ENCODE measurements at places on chromosomes 3 and 15. TPM values are rescaled to one million over a fixed set of nuclear protein-coding genes. Genes with fewer than 3 reads are reported as not detected.
A peak's percentile ranks its signal among the peaks of the same experiment; 100 is the strongest.

The CDC25A gene
- 3.7 TPM for total RNA-seq

DNA sequence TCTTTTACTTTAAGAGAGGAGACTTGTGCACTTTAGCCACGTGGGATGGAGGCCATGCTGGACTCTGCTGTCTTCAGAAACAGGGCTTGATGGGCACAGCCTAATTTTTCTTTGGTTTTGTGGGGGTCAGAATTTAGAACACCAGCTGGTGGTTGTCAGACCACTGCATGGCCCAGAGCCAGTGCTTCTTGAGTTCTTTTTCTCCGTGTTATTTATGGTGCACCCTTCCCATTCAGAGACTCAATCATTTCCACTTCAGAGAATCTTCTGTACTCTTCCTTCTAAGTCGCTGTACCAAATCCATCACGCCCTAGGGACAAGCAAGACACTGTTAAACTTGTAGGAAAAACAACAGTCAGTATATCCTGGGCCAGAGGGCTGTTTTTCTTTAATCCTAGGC, 20.1 kb downstream of the PRR23A start:
- no peak for DNase-seq

- no peak for DNase-seq
Measured at GRCh38 chr3:177753451-177754155, 556.3 kb upstream of the TBL1XR1 start.

The LRRC34 gene
- 14.7 TPM for total RNA-seq

The A4GNT gene
- not detected for total RNA-seq

- DNase-seq, result no peak
Measured at GRCh38 chr3:63251499-63251898, 26.6 kb upstream of the SYNPR start.

- DNase-seq, result no peak
Measured at GRCh38 chr15:80171787-80172186, 19.0 kb downstream of the FAH start.

DNA sequence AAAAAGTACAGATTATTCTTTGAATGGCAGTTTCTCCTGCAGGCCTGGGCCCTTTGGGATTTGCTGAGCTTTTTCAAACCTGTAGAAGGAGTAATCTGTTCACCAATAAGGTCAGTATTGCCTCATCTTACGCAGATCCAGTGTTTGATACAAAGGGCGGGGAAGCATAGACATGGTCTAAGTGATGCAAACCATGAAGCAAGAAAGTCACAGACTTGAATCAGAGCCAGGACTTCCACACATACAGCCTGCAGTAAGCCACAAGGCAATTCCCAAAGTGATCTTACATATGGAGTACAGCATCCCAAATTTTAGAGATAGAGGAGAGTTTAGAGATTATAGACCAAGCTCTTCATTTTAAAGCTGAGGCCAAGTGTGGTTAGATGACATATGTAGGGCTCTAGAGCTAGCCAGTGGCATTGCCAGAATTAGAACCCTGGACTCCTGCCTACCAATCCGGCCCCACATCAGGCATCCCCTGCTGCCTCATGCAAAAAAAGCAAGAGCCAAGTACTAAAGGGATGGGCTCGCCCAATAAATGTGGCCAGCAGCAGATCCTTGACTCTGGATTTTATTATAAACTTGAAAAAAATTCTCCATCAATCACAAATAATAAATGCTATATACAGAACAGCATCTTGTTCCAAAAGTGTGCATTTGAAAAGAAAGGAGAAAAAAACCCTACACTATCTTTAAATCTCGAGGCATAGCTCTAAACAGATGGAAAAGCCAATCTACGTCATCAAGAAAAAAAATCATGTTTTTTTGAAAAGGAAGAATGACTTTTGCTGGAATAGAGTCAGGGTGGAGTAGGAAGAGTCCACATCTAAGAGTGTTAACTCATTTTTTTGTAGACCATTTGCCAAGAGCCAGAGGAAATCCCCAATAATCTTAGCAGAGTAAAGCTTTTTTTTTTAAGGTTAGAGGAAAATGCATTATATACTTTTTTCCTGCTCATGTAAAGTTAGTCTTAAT, 24.0 kb downstream of the ABI3BP start:
- DNase-seq, result no peak

The EPHB3 gene
- total RNA-seq, result 28.0 TPM

DNA sequence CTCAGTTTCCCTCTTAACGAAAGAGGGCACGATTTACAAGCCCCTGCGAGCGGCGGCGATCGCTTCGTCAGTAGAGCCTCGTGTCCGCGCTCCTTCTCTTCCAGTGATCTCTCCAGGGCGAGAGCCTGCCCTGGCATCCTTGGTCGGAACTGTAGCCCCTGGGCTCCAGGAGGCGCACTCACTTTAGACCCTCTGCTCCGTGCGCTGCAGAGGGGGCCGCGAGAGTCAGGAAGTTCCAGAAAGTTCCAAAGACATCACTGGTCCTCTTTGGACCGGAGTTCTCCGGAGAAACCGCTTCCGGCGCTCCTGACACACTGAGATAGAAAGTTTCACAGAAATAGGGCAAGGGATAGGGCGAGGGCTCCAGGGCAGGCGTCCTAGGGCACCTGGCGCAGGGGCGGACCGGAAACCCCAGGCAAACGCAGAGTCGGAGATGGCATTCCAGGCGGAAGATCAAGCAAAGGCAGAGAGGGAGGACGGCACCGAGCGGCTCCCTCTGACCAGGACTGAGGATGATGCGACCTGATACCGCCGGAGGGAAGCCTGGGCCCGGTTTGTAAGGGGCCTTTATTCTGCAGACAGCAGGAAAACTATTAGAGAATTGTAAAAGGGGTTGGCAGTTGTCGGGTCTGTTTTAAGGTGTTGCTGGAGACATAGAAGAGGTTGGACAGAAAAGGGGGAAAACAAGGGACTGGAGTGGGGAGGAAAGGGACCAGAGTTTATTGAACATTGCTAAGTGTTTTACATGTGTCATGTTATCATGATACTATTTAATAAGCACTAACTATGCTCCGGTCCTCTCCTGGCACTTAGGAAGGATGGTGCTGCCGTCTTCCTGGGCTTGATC, 1.3 kb upstream of the CPEB1 start:
- no peak for DNase-seq

DNA sequence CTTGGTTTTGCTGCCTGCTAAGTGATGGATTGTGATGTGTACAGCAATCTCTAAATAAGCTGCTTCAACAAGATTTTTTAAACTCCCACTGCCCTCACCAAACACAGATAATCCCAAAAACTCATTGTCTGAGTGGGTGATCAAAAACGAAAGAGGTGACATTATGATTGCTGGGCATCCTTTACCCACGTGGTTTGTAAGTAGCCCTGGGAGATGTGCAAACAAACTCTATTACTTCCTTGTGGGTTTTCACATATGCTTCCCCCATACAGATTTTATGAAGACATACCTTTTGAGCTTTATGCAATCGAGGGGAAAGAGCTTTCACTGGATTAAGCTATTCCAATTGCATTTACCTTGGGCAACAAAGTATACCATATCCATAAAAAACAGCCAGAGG, 1000.4 kb downstream of the FHIT start:
- no peak for DNase-seq

DNA sequence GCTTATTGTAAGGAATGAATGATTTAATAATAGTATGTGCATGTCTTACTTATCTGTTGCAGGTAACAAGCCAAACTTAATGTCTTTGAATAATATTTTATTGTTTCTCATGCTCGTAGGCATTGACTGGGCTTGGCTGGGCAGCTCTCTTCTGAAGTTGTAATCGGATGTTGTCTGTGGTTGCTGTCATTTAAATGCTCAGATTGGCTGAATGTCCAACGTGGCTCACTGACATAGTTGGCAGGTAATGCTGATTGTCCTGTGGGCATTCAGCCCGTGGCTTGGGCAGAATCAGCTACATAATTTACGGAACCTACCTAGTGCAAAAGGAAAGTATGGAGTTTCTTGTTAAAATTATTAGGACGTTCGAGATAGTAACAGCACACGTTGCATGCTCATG, 297.4 kb upstream of the GBE1 start:
- DNase-seq, result no peak

GRCh38 chr3:49454898-49455681, 15.0 kb upstream of the DAG1 start:
- no peak for DNase-seq

DNA sequence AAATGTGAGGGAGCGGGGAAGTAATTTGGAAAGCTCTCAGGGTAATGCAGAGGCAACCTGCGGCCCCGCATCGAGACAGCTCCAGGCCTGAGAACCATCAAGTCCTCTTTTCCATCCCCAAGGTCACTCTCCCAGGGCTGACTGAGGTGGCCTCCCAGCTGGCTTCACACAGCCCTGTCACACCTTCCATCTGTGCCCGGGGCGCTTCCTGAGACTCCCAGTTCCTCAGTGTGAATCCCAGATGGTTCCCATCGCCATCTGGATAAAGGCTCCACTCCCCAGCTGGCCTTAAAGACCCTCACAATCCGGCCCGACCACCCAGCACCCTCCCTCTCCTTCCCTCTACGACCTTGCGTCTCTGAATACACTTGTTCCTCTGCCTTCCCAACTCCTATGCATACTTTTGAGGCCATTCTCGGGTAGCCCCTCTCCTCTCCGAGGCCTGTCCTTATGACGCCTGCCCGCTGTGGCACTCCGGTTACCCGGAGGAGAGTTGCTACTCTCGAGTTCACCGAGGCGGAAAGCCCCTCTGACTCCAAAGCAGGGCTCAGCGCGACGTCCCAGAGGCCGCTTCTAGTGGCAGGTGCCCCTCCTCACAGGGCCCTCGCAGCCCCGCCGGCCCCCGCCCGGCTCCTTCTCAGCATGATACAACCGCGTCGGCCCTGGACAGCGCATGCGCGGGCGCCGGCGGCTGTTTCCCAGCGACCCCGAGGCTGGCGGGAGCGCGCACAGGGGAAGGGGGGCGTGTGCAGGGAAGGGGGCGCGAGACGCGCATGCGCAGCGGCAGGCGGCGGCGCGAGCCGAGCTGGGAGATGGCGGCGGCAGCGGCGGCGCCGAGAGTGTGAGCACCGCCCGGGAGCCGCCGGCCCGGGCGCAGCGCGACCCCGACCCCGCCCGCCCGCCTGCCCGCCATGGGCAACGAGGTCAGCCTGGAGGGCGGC, at the start of gene BSN:
BSN (plus strand) TSS at position 786 of the 941 bp plus-strand sequence; CDS start at position 912, 126 bp downstream.
- DNase-seq, result peak; percentile 62

- no peak for DNase-seq
Measured at GRCh38 chr3:155805204-155805801, 775 bp downstream of the C3orf33 start.

GRCh38 chr3:69425249-69425648, 39.4 kb upstream of the FRMD4B start:
- DNase-seq, result no peak

DNA sequence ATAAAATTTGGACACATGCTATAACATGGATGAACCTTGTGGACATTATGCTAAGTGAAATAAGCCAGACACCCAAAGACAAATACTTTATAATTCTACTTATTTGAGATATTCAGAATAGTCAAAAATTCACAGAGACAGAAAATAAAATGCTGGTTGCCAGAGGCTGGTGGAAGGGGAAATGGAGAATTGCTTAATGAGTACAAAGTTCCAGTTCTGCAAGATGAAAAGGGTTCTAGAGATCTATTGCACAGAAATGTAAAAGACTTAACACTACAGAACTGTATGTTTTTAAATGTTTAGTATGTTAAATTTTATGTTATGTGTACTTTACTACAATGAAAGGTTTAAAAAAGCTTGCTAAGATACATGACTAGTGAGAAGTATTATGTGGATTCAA, 344.8 kb downstream of the CNTN3 start:
- DNase-seq, result no peak

GRCh38 chr3:122358703-122359032, 24.4 kb downstream of the MIX23 start:
- no peak for DNase-seq

DNA sequence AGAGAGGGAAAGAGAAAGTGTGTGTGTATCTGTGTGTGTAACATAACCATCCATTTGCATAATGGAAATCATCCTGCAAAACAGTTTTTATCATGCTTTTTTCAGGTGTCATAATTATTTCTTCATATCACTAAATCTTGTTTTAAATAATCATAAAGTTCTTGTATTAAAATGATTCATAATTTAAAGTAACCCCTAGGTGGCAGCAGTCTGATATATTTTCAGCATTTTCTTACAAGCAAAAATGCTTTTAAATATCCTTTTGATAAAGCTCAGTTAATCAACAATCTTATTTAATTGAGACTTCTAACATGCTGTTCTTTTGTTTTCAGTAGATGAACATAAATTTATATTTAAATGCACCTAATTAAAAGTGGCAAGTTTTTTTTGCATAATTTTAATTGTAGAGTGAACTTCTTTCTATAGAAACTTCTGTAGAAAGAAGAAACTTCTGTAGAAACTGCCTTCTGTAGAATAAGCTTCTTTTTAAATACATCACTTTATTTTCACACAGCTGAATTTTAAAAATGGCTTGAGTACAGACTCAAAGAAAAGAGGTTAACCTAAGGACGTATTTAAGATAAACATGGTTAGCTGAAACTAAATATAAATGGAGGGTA, 72.5 kb downstream of the OPA1 start:
- peak; percentile 28 for DNase-seq

GRCh38 chr3:56822501-56822900, 20.8 kb upstream of the ARHGEF3 start:
- DNase-seq, result no peak

DNA sequence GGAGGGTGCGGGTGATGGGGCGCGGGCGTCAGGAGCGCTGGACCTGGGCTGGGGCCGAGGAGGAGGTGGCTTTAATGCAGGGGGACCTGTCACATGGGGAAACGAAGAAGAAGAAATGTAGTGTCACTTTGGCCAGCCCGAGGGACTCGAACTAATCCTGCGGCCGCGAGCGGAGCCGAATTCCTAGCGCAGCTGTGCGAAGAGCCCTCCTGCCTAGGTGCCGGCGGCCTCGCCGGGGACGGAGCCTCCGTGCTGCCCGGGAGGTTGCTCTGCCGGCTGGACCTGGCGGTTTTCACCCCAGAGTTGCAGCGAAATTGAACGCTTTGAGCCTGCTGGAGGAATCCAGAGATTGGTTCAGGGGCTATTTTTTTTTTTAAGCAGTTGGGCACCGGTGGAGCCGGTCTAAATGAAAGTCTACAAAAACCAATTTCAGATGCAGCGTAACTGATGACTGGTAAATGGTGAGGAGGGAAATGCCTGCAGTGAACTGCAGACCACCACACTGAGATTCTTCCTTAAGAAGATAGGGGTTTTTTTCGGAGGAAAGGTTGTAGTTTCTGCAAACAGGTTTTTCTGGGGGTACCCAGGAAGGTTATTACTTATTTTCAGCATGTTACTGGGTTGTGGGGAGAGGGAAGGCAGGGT, 662 bp downstream of the TMEM108 start:
- no peak for DNase-seq

The LMOD3 gene
- total RNA-seq, result 3.0 TPM

DNA sequence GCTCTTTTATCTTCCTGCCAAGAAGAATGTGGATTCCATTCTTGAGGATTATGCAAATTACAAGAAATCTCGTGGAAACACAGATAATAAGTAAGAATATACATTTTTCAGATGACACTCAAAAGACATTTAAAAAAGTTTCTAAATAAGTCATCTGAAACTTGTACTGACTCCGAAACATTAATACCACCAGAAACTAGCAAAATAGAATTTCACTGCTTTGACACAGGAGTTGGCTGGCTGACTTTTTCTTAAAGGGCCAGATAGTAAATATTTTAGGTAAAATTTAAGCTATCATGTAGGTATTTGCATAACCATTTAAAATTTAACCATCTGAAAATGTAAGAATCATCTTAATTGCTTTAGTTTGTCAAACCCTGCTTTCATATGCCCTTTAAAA, 20.8 kb downstream of the MORF4L1 start:
- no peak for DNase-seq

Data from urinary bladder (tissue), 4 donors.